Globus pallidus (tissue), 1 donor: ENCODE measurements at places on chromosomes 7 and 10.
A peak's percentile ranks its signal among the peaks of the same experiment; 100 is the strongest.

- no peak for DNase-seq
Observed at GRCh38 chr7:124310934-124311390, 278.1 kb upstream of the TMEM229A start.

GRCh38 chr10:29850371-29850770 is 209.0 kb downstream of the JCAD start:
- no peak for DNase-seq

GRCh38 chr10:101892782-101893391 is 49.3 kb upstream of the KCNIP2 start:
- no peak for DNase-seq

DNA sequence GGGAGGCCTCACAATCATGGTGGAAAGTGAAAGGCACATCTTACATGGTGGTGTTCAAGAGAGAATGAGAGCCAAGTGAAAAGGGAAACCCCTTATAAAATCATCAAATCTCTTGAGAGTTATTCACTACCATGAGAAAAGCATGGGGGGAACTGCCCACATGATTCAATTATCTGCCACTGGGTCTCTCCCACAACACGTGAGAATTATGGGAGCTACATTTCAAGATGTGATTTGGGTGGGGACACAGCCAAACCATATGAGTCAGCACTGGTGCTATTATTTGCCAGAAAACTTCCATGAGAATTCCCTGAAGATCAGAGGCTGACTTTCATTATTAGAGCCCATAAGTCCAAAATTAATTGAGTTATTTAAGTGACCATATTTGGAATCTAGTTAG is 1001.2 kb upstream of the POT1 start:
- DNase-seq, result no peak

DNA sequence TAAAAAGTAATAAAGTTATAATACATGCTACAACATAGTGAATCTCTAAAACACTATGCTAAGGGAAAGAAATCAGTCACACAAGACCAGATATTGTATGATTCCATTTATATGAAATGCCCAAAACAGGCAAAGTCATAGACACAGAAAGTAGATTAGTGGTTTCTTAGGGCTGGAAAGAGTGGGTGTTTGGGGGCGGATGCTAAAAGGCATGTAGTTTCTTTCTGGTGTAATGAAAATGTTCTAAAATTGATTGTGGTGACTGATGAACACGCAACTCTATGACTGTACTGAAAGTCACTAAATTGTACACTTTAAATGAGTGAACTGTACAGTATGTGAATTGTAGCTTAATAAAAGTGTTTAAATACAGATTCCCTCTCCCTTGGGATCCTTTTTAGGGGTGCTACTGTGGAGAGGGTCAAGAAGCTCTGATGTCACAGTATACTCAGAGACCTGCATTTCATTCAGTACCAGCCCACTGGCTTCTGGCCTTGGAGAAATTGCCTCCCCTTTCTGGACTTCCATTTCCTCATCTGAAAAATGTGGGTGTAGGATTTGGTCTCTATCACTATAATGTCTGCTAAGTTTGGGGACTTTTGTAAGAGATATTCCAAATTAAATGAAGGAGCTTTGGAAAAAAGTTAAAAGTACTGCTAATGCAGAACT is 46.4 kb downstream of the AOAH start:
- DNase-seq, result no peak

DNA sequence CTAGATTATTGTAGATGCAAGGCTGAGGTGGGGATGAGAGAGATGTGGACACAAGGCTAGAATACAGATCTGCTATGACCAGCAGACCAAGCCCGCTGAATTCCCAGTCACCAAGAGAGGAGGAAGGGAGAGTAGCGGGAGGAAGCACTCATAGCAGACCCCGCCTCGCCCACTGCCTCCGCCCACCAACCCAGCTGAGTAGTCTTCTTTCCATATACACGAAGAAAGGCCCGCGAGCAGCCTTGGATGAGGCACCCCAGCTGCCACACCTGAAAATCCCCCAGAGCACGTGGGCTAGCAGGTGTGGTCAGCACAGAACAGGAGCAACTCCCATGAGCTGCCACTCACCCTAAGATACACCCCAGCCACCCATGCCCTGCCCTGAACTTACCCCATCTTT is 7.9 kb upstream of the H2BK1 start:
- DNase-seq, result no peak

DNA sequence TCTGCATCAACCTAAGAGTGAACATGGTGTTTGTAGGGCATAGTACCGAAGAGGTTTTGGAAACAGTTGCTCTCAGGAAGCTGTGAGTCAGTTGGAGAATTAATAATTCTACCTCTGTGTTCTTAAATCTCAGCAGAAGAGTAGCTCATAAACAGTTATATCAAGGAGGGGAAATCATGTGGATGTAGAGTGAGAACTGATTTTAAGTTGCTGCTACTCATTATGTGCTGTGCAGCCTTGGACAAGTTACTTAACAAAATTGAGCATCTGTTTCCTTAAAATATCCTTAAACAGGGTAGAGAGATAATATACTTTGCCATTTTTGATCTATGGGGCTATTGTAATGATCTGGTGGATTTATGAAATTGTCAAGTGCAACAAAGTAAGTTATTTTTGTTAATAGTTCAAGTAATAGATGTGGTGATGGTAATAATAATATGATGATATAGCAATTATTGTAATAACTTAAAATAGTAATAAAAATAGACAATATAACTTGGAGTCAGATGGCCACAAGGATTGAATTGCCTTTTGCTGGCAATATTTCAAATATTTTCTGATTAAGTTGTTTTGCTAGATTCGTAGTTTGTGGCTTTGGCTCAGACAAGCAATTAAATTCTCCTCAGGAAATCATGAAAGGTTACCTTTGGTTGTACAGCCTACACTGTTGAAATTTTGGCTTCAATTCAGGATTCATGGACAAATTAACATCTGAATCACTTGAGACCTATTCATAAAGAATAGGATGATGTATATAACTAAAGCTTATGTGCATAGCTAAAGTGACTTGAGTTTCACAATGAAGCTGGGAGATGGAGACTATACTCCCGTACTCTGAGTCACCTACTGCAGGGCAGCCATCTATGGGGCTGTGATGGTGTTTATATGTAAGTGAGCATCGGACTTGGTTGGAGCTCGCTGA is 228.5 kb downstream of the CDK14 start:
- DNase-seq, result no peak

- no peak for DNase-seq
Observed at GRCh38 chr7:101677391-101677790, 48.3 kb upstream of the MYL10 start.

DNA sequence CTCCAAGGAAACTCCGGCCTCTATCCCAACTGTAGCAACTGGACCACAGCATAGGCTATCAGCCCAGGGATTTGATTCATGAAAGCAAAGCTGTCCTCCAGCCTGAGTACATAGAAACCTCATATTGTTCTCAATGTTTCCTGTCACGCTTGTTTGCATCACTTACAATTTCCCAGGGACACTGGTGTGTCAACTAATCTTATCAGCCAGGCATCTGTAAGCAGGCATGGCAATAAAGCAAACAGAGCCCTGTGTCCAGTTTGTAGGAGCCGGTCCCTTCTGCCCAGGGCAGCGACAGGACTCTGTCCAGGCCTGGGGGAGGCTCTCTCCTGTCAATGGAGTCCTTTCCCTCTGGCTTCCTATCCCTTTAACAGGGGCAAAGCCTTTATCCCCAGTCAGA is 23.0 kb upstream of the CDHR3 start:
- no peak for DNase-seq

- DNase-seq, result peak; percentile 77
Observed at GRCh38 chr7:30800785-30801252, 29.6 kb downstream of the MINDY4 start.

- DNase-seq, result no peak
Observed at GRCh38 chr10:35486297-35486990, 118.7 kb upstream of the GJD4 start.

- peak; percentile 34 for DNase-seq
Observed at GRCh38 chr10:61448841-61449600, 4.2 kb downstream of the TMEM26 start.

DNA sequence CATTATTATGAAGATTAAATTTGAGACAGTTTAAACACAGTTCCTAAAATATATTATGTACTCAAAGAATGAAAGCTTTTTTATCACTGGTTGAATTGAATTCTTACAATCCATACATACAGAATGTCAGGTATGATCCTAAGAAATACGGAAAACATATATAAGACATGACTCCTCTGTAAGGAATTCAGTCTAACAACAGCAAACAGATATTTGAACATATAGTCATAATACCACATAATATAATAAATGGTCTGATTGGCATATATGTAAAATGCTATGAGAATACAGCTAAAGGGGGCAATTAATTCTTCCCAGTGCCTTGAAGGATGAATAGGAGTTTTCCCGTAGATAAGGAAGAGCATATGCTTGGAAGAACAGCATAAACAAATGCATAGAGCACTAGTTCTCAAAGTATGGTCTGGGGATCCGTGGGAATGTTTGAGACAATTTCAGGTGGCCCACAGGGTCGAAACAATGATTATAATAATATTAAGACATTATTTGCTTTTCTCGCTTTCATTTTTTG is 10.6 kb upstream of the ARID5B start:
- no peak for DNase-seq

DNA sequence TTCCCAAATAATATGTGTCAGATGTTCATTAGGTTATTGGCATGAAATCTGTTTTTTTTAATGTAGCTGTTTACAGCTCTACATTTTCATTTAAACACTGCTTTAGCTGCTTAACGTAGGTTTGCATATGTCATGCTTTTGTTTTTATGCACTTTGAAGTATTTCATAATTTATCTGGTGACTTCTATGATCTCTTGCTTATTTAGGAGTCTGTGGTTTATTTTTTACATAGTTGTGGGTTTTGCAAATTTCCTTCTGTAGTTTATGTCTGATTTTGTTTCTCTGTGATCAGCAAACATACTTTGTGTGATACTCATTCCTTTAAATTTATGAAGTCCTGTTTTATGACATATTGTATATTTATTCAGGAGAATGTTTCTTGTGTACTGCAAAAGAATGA is 606.5 kb upstream of the PFKP start:
- DNase-seq, result no peak

DNA sequence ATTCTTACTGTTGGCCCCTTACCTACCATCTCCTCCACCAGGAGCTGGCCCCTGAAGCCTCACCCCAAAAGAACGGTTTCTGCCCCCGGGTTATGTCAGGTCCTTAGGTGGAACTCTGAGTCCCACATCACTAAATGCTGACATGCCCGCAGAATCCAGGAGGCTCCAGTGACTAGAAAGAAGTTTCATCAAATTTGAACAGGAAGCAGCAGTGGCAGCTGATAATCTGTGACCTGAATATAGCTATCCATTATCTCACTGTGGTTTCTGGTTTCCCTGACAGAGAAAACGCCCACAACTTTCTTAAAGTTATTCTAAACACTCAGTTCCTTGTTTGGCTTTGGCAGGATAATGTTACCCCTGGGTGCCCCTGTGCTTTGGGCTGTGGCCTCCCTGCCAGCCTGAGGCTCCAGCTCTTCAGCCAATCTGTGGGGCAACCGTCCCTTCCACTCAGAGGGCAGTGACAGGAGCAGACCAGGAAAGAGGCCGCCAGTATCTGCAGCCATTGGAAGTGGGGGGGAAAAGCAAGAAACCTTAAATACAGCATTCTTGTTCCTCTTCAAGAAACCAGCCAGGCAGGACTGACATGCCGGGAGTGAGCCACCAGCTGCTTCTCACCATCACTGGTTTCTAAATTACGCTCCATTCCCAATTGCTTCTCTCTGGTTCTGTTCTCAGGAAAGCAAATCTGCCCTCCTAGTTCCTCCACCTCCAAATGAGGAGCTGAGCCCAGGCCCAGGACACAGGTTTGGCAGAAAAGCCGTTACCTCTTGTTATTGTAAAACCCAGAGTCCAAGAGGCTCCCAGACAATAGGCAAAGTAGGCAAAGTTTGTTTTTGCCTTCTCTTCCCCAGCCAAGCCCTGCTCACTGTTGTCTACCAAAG is 41.2 kb upstream of the VCL start:
- peak; percentile 33 for DNase-seq

GRCh38 chr10:69960988-69961880 is 91.4 kb upstream of the MACROH2A2 start:
- DNase-seq, result no peak

DNA sequence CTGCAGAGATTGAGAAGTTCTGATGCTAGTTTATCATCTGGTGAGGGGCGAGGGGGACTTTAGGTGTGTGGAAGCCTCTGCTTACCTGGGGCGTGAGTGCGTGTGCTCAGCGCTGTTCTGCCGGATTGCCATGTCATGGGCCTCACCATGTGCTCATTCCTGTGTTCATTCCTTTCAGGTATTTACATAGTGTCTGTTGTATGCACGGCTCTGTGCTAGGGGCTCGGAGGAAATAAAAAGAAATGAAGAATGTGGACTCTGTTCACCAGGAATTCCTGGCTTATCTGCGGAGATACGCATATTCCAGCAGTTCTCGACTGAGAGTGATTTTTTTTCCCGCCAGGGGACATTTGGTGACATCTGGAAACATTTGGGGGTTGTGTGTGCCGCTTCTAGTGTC is 152.0 kb downstream of the CAMK1D start:
- DNase-seq, result no peak

DNA sequence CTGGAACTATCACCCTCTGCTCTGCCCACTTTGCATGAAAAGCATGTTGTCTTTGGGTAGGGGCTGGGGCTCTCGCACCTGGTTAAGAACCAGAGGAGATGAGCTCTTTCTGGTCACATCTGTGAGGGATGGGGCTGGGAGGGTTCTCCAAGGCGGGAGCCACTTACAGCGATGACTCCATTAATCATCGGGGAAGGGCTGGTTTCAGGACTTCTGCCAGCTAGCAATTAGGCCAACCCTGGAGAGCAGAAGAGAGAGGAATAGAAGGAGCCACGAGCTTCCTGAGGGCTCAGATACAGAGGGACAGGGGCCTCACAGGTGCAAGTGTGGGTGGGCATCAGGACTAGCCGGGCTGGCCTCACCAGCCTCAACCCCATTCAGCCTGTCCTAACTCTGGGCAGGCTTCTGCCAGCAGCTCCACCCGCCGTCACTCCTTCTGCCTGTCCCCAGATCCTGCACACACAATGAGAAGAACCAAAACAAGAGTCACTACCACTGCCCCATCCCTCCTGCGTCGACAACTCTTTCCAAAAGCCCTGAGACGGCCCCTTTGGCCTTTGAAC is 8.4 kb downstream of the AQP1 start:
- no peak for DNase-seq

GRCh38 chr10:29658984-29659965 is 24.5 kb upstream of the SVIL start:
- no peak for DNase-seq

DNA sequence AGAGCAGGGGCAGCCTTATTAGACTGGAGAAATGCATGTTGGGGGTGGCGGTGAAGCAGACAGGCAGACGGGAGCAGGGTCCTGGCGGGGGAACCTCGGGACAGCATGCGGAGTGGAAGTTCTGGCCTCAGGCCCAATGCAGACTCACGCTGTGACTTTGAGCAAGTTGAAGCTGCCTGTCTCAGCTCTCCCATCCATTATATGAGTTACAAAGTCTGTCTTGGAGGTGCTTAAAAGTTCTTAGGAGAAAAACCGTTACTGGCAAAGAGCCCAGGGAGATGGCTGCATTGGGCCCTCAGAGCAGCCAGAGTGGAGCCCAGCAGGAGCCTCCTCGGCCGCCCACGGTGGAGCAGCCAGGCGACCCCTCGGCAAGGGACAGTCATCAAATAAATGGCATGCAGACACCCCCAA is 509.5 kb downstream of the PLXNA4 start:
- peak; percentile 43 for DNase-seq
